ENCODE measurements at places on chromosomes 5 and 9.

- DNase-seq = no peak
Observed at GRCh38 chr5:112549605-112550166, 130.6 kb upstream of the EPB41L4A start.

DNA sequence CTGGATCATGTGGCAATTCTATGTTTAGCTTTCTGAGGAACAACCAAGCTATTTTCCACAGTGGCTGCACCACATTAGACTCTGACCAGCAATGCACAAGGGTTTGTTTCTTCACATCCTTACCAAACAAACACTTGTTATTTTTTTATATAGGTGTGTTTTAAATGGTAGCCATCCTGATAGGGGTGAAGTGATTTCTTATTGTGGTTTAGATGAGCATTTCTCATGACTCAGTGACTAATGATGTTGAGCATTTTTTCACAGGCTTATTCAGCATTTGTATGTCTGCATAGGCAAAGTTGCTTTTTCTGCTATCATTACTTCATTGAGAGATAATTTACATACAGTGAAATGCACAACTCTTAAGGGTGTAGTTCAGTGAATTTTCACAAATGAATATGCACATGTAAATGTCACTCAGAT, 36.0 kb downstream of the ANKRD33B start:
- no peak for DNase-seq

DNA sequence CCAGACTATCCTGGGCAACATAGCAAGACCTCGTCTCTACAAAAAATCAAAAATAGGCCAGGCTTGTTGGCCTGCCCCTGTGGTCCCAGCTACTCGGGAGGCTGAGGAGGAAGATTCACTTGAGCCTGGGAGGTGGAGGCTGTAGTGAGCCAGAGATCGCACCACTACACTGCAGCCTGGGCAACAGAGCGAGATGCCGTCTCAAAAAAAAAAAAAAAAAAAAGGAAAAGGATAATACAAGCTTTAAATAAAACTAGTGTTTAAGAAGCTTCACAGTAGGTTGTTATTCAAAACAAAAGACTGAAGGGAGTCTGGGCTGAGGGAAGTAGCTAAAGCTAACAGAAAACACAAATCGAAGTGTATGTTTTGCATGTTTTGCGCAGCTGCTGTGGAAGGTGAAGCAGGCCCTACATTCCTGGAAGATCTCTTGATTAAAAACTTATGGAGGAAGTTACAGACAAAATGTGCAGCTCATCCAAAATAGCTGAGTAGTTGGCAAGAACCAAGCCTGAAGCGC, 581 bp upstream of the C9orf40 start:
- no peak for DNase-seq

GRCh38 chr9:975740-976257, 656 bp upstream of the DMRT3 start:
- DNase-seq = no peak

- DNase-seq = no peak
Observed at GRCh38 chr5:158898185-158899177, 201.2 kb downstream of the EBF1 start.

- no peak for DNase-seq
Observed at GRCh38 chr9:9337129-9337528, 1275.7 kb downstream of the PTPRD start.

- no peak for DNase-seq
Observed at GRCh38 chr9:10525972-10526371, 86.8 kb downstream of the PTPRD start.

DNA sequence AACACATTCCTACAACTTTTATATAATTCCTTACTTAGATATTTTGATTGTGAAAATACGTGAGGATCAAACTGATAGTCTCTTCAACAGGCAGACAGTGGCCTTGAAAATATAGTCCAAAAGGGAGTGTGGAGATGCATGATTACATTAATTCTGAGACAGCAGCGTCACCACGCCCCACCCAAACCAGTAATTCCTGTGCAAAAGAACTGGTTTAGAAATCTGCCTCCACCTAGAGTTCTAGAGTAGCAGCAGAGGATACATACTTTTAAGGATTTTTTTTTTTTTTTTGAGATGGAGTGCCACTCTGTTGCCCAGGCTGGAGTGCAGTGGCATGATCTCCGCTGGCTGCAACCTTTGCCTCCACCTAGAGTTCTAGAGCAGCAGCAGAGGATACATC, 1.6 kb upstream of the TUT7 start:
- no peak for DNase-seq

GRCh38 chr5:138212828-138213160, 329 bp downstream of the CDC23 start:
- DNase-seq = peak; percentile 2

GRCh38 chr9:21412107-21412506, 3.2 kb downstream of the IFNA8 start:
- DNase-seq = no peak

- DNase-seq = no peak
Observed at GRCh38 chr5:57911438-57911837, 428.8 kb upstream of the ACTBL2 start.

DNA sequence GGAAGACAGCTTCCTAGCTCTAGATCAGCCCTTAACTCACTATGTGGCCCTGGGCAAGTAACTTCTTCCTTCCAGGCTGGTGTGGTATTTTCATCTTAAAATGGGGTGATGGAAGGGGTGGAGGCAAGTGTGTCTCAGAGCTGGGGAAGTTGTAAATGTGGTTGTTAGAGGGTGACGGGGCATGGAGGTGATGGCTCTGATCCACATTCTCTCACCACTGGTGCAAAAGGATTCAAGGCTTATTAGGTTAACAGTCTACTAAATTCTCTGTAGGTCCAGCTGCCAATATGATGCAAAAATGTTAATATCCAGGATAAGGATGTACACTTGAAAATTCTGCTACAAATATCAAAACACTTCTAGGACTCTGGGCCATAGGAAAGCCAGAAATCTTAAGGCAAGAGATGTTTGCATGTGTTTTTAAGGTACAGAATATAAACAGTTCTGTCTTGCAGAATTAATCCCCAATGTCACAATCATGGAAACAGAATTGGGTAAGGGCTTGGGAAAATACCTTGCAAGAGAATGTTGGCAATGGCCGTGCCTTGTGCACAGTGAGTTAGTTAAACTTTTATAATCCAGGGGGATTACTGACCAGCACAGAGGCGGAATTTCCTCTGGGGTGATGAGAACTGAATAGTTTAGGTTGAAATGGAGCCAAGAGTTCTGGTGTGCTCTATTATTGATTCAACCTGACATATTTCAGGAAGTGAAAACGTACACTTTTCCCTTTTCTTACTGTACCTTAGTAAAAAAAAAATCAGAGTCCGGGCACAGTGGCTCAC, 19.8 kb downstream of the TNFSF15 start:
- DNase-seq = no peak

DNA sequence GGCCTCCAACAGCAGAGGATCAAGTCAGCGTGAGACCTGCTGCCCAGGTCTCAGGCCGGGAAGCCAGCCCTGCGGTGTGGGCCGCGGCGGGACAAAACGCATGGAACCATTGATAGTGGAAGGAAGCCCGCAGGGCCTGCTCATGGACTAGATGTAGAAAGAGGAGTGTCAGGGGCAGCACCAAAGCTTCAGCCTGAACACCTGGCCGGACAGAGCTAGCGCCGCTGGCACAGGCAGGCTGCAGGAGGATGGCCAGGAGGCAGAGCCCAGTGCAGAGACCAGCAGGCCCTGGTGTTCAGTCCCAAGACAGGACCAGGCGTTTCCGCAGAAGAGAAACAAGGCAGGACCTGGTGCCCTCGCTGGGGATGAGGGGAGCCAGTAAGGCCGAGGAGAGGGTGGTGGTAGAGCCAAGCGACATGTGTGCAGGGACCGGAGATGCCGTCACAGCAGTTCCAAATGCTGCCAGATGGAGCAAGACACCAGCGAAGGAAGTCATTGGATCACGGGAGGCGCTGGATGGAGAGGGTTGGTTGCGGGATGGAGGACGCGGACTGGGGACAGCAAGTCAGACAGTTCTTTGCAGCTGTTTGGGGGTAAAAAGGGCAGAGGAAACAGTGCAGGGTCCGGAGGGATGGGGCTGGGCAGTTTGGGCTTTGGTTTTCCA, 42.1 kb upstream of the OLFM1 start:
- no peak for DNase-seq

- no peak for DNase-seq
Observed at GRCh38 chr9:34541540-34541939, 18.8 kb upstream of the ENHO start.

DNA sequence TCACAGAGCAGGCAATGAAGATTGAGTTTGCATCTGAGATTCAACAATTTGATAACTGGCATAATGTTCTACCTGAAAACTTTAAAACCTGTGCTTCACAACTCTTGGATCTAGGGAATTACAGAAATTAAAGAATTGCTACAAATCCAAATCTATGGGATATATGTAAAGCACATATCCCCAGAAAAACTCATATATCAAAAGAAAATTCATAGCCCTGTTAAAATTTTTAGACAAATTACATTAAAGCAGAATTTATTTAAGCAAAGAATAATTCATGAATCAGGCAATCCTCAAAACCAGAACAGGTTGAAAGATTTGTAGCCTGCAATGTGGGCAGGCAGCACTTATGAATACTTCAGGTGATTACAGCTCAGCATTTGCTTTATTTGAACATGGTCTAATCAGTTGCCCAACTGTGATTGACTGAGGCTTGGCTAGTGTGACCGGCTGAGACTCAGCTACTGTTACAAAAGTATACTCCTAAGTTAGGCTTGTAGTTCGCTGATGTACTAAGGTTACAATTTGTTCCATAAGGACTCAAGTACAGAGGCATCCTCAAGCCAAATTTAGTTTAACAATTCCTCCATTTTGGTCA, 10.3 kb upstream of the UBTD2 start:
- DNase-seq = no peak

GRCh38 chr5:62168506-62169281, 137.3 kb upstream of the KIF2A start:
- no peak for DNase-seq

GRCh38 chr9:76369583-76369982, 24.6 kb downstream of the RFK start:
- no peak for DNase-seq

- DNase-seq = no peak
Observed at GRCh38 chr9:34454571-34455065, 3.8 kb downstream of the FAM219A start.

GRCh38 chr5:74673011-74673790, 11.8 kb upstream of the HEXB start:
- no peak for DNase-seq

DNA sequence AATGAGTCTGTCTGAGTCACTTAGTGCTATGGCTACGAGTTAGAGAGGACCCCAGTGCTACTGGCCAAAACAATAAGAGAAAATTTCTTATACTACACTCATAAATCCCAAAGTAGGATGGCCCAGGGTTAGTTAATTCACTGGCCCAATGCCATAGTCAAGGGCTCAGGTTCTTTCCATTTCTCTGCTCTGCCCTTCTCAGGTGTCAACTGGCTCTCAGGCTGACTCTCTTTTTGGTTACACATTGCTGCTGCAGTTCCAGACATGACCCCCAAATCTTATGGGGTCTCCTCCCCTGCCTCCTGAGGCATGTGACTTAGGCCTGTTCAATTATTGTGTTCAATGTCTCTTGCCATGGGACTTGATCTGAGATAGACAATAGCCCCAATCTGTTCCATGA, 70.4 kb downstream of the ARHGEF37 start:
- no peak for DNase-seq

DNA sequence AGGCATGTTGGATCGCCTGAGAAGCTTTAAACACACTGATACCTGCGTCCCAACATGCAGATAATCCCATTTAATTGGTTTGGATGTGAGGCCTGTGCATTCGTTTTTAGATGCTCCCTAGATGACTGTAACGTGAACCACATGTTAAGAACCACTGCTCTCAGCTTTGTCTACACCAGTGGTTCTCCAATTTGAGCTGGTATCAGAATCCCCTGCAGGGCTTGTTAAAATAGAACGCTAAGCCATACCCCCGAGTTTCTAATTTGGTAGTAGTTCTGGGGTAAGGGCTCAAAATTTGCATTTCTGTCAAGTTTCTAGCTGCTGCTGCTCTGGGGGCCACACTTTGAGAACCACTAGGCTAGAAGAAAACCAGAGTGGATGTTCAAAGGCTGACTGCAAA, 74.7 kb downstream of the S1PR3 start:
- no peak for DNase-seq

- no peak for DNase-seq
Observed at GRCh38 chr5:32384621-32385020, 59.9 kb downstream of the ZFR start.

GRCh38 chr5:178123966-178124925, 6.6 kb upstream of the RMND5B start:
- no peak for DNase-seq

DNA sequence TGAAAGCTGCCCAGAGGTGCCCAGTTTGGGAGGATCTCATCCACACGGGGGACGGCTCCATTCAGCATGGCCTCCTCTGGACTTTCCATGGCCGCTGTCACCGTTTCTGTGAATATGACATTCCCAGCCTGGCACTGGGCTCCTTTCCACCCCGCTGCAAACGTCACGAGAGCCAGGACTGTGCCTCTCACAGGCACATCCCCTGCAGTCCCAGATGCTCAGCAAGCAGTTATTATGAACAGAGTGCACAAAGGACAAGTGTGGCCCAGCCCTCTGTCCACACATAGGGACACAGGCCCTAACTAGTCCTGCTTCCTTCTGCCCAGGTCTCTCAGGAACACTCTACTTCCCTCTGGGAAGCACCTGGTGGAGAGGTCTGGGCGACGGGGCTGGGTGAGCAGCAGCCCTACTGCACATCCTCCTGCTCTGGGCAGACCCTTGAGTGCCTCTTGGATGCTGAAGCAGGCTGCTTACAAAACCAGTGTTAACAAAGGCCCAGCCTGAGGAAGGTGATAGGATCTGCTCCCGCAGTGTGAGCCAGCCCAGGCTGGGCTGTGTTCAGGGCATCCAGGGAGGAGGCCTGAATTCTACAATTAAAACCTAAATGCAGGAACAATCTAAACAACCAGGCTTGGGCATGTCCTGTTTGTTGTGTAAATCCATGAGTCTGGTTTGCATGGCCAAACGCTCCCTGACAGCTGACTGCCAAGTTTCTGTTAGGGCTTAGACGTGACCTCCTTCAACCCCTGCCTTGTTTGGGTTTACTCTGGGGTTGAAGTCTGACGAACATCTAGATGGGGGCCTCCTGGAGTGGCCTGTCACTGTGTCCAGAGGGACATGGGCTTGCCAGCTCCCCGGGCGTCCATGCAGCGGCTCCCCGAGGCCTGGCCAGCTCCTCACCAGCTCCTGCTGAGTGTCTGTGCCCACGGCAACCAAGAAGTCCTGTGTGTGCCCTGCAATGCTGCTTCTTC, 269.8 kb downstream of the GADD45G start:
- no peak for DNase-seq

DNA sequence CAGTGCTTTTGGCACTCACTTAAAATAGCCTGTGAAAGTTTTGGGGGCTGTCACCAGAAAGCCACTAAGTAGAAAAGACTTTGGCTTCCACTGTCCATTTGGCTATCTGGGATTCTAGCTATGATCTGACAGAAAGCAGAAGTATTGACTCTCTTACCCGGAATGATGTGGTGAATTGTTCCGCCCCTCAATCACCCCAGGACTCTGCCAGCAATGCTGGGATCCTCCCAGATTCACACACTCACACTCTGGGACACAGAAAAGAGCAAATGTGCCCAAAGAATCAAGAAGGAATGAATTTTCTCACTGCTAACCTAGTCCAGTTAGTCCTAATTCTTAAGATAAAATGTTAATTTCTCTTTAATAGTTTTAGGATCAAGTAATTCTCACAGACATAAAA, 576.9 kb downstream of the BNC2 start:
- no peak for DNase-seq

Measured in stimulated activated CD8-positive, alpha-beta memory T cell treated with anti-CD3 and anti-CD28 coated beads, Interleukin-7, amount 100 ng/mL, for 1 hour (primary cell).